NCI-H1092 treated with DMSO at 0.1 percent for 48 hours (cell line): ENCODE measurements at places on chromosomes 6 and 20.
A peak's percentile ranks its signal among the peaks of the same experiment; 100 is the strongest.

DNA sequence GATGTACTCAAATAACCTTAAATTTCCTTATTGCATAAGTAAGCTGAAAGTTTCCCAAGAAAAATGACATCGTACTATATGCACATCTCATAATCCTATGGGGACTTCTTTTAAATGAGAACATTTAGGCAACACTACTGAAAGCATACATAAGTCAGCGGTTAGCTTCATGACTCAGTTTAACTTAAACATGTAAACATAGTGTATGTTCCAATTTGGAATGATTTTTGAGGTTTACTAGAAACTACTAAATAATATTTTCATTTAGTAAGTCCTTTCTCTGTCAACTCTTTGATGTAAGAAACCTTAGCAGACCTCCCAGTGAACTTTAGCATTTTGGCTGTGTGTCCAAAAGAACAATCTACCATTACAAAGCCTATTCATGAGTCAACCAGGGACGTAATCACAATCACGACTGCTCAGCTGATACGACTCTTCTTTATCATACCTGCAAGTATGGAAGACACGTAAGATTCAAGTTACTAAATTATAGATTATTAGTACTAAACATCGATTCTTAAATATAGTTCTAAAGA, 19.3 kb downstream of the HIVEP2 start:
- no peak for DNase-seq

DNA sequence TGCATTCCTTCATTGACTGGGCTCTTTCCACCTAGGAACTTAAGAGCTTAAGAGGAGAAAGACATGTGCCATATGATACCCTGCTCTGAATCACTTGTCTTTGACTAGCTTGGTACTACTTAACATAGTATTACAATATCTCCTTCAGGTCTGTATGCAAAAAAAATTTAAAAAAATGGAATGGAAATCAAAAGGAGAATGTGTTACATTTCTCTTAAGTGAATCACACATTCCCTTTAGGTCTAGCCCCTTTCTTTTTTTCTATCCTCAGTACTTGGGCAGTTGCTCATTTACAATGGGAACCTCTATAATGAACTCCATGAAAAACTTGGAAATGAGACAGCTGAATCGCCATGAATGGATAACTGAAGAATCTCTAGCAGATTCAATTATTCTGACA, 53.8 kb downstream of the SLC35F1 start:
- no peak for DNase-seq

GRCh38 chr6:141562186-141562811, 570.4 kb upstream of the GJE1 start:
- peak; percentile 71 for DNase-seq

DNA sequence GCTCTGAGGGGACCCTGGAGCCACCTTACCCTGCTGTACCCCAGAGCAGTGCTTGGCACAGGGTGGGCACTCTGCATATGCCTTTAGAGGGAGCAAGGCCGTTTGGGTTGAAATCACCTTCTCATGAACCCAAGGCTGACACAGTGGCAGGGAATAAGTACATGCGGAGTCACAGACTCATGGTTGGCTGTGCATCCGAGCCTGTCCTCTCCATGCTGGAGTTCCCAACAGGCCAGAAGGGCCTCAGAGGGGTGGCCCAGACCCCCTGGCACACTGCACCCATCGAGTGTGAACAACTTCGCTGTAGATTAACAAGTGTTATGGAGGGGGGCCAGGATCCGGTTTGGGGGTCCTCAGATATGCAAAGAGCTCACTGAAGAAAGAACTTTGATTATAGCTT, 21.0 kb upstream of the IRF4 start:
- no peak for DNase-seq

GRCh38 chr6:144064402-144065212, 30.8 kb downstream of the SF3B5 start:
- no peak for DNase-seq

DNA sequence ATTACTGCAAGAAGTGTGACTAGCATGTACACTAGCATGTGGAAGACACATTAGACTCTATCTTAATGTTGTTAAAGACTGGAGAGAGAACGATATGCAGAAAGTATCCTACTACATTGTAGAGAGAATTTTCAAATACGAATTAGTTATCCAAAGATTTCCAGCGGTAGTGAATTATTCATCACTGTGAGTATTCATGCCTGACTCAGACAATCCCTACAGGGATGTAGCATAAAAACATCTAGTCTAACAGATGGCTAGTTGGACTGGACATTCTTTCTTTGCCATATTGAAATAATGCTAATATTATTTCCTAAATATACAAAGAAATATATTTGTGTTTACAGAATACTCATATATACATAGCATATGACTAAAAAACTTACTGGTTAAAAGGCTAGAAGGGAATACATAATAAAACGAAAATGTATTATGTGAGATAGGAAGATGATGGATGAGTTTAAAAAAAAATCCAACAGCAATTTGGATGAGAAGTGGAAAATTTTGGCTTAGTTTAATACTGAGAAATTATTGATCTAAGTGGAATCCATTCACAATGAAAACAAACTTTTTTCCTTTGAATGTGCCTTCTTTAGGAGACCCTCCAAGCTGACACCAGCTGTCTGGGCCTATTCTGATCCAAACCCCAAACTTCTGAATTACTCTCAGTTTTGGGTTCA, 580.7 kb downstream of the RFPL4B start:
- no peak for DNase-seq

DNA sequence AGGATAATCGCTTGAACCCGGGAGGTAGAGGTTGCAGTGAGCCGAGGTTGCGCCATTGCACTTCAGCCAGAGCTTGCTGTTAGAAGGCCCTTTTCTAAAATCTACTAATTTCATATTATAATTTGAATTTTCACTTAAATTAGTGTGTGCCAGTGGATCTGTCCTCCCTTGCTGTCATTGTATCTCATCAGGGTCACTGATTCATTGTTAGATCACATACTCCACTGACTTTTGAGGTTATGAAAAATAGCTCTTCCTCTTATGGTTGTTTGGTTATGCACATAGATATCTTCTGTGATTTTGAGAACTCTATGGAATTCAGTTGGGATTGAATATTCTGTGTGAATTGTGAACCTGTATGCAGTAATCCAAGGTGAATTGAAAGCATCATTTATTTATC, 53.1 kb upstream of the TULP4 start:
- no peak for DNase-seq

- DNase-seq = peak; percentile 38
Observed at GRCh38 chr20:22582386-22582963, 1.9 kb downstream of the FOXA2 start.

DNA sequence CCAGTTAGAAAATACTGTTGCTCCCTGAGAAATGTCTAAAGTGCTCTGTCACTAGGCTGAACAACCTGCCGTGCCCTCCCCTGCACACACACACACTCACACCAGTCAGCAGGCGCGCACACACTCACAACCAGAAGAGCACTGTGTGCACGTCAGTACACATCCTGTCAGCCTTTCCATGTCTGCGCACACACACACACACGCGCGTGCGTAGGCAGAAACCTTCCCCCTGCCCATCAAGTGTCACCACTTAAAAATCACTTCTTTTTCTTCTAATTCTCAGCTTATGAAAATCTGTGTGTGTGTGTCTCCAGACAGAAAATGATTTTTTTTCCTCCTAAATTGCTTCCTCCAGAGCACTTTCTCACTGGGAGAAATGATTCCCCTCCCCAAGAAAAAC, 100.3 kb downstream of the EDN3 start:
- DNase-seq = no peak

GRCh38 chr6:90610301-90610750, 23.5 kb upstream of the MAP3K7 start:
- peak; percentile 27 for DNase-seq

- DNase-seq = no peak
Observed at GRCh38 chr20:25245461-25245860, 2.4 kb upstream of the PYGB start.

DNA sequence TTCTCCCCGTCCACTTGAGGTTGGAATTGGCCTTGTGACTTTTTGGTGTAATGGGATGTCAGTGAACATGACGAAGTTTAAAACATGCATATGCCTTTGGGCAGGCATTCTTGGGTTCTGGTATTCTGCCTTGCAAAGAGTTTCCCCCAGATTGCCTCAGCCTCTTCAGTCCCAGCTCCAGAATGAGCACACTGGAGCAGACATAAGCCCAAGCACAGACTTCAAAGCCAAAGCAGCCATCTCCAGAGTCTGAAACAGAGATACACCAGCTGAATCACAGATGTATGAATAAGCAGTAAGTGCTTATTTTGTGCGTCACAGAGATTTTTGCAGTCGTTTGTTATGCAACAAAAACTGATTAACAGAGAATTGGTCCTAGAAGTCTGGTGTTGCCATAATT, 546.0 kb downstream of the FRK start:
- no peak for DNase-seq

GRCh38 chr6:135128268-135128914, 52.7 kb upstream of the MYB start:
- no peak for DNase-seq

DNA sequence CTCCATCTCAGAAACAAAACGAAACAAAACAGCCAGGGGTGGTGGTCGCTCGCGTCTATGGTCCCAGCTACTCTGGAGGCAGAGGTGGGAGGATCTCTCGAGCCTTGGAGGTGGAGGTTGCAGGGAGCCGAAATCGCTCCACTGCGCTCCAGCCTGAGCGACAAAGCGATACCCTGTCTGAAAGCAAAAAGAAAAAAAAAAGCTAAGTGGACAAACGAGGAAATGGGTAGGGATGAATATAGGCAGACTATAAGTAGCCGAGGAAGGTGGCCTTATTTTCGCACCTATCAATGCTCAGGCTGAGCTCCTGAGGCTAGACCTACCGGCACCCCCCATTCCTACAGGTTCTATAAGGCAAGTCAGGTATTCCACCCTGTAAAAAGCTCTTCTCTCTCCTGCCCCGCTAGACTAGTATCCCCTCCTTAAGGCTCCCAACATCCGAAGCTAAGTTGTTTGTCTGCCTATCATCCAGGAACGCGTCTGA, 650 bp upstream of the CASP8AP2 start:
- DNase-seq = no peak

DNA sequence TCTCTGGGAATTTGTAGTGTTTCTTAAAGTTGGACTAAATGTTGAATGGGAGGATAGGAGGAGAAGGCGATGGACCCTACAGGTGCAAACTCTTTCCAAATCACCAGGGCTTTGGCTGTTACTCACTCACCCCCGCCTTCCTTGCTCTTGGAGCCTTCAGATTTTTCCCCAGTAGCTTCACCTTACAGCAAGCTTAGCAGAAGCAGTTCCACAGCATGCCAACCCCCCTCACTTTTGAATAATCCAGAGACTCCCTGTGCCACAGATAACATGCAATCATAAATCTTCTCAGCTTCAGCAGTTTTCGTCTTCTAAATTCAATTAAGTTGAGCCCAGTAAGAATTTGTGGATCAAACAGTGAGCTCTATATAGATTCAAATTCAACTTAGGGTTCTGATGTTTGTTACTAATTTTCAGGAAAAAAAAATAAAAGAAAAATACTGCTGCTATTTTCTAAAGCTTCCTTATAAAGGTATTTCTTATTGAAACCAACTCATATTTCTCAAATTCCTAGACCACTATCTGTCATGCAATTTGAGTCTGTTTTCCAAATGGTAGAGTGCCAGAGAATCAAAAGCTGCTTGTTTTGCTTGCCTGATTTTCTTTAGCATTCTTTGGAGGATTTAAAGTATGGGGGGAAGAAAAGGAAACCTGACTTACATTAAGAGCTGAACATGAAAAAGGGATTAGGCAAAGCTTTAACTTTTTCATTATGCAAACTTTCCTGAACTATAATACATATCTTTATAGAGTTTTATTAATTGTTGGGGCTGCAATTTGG, 166.4 kb downstream of the EYA4 start:
- no peak for DNase-seq

GRCh38 chr20:56835829-56836550, 206.9 kb downstream of the TFAP2C start:
- no peak for DNase-seq

GRCh38 chr6:45952168-45952529, 63.5 kb downstream of the CLIC5 start:
- DNase-seq = no peak

DNA sequence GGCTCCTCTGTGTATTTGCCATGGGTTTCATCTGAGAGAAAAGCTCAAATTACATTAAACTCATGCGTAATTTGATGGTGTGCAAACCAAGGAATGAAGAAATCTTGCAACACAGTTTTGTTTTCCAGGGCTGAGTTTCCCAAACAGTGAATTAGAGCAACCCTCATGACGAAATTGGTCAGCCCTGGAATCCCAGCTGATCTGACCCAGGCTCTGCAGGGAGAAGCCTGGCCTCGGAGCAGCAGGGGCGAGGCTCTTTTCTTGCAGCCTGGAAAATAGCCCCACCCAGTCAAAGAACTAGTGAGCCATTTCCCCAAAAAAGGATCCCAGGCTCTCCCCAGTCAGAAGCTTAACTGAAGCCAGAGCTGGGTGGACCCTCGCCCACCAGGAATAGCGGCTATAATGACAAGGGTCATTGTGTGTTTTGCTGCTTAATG, 107.3 kb upstream of the SNX9 start:
- DNase-seq = no peak

DNA sequence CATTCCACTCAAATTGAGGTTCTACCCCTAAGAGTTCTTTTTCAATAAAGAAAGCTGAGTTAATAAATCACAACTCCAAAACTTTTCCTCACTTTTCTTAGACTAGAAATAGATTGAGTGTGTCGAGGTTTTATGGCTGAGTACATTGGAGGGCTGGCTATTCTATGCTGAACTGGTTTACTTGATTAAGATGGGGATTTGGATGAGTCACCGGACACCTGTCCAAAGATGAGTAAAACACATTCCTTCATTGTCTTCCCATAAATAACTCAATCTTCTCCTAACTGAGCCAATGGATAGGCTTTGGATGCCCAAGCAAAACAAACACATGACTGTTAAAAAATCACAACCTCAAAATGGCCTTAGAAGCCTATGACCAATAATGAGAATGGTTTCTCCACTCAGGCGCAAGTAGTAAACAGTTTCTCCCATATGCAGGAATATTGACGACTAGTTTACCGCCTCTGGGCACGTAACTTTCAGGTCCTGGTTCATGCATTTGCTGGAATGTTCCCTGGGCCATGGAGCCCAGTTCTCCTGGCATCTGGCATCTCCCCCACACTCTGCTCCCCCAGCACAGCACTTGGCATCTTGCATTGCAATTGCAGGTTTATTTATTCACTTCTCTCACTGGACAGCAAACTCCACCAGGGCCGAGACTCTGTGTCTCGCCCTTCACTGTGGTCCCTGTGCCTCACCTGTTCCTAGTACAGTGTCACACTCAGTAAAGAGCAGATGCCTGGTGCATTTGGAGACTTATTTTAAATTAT, 43.9 kb downstream of the BCAS1 start:
- DNase-seq = no peak

DNA sequence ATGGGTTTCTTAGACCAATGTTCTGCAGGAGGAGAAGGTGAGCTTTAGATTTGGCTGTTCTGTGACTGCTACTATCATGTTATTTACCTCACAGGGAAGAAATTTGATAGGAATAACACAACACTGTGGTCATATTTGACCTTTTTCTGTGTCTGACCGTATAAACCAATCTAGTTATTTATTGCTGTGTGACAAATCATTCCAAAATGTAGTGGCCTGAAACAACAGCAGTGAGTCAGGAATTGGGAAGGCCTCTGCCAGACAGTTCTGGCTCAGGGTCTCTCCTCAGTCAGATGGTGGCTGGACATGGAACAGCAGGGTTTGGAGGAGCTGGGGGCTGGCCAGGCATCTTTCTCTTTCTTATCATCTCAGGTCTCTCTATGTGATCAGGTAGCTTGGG, 33.0 kb downstream of the RIPOR2 start:
- DNase-seq = no peak

GRCh38 chr6:17149571-17149970, 47.7 kb downstream of the STMND1 start:
- no peak for DNase-seq

- DNase-seq = no peak
Observed at GRCh38 chr6:142182004-142182403, 34.9 kb downstream of the VTA1 start.
